ENCODE measurements at places on chromosomes 1 and 21.

GRCh38 chr1:29708381-29708780, 472.1 kb downstream of the PTPRU start:
- no peak for DNase-seq

DNA sequence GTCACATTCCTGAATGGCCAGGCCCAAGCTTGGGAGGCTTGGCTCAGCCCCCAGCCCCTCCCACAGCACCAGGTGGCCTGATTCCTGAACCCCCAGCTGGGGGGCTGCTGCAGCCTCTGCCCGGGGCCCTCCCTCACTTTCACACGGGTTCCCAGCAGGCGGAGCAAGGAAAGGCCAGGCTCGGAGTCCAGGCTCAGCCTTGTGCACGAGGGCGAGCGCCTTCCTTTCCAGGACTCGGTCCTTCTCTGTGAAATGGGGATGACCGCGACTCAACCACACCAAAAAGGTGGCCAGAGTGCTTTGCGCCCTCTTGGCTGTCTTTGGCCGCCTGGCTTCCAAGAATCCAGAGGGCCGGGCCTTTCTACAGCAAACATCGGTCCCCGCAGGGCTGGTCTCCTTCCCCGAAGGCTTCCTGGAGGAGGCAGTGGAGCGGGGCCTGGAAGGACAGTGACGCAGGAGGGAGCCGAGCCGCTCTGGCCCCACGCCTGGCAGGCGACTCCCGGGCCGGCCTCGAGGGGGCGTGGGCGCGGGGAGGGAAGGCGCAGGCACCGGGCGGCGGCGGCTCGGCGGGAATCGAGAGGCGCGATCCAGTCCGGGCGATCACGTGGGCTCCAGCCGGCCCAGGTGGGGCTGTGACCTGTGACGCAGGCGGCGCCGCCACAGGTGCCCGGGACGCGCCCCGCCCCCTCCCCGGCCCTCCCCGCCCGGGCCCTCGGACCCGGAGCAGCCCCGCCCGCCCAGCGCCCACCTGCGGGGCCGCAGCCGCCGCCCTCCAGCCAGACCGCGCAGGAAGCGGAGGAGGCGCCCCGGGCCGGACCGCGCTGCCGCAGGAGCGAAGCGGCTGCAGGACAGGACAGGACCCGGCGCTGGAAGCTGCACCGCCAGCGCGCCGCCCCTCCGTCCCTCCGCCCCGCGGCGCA, at the start of gene ARHGEF16:
Gene ARHGEF16 (plus strand): TSS at position 775 of the 920 bp plus-strand sequence. CDS start 8,420 bp downstream, outside the sequence.
- DNase-seq: no peak

GRCh38 chr1:67840449-67840848, 7.2 kb upstream of the GNG12 start:
- no peak for DNase-seq

DNA sequence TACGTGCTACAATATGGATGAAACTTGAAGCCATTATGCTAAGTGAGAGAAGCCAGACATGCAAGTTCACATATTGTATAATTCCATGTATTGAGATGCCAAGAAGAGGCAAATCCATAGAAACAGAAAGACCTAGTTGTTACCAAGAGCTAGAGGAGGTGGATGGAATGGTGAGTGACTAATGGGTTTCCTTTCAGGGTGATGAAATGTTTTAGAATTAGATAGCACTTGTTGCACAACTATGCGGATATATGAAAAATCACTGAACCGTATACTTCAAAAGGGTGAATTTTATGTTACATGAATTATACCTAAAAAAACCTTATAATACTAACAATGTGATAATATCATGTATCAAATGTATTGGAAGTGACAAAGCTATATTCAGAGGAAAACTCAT, 18.1 kb downstream of the EPHA10 start:
- no peak for DNase-seq

GRCh38 chr1:33088119-33088906, 7.4 kb downstream of the AZIN2 start:
- no peak for DNase-seq

DNA sequence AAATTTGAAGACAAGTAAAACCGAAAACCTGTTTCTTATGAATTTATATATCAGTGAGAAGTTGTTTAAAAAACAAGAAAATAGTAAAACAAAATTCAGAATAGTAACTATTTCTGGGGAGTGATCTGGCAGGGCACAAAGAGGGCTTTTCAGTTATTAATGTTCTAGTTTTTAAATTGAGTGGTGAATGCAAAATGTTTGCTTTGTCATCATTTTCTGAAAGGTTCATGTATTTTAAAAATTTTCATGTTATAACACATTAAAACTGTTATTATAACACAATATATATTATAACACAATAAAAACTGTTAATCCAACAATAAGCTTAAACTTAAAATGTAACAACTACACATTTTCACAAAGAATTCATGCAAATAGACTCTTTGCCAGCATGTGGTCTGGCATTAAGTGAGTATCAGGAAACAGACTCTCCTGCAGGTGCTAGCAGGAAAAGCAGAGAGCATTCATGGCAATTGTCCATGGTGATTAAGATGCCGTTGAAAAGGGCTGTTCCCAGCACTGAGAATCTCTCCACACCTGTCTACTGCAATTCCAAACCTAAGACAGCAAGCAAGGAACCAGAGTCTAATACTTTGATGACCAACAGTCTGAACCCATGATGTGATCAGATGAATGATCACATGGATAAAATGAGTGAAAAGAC, 204.9 kb downstream of the TBX15 start:
- DNase-seq: no peak

DNA sequence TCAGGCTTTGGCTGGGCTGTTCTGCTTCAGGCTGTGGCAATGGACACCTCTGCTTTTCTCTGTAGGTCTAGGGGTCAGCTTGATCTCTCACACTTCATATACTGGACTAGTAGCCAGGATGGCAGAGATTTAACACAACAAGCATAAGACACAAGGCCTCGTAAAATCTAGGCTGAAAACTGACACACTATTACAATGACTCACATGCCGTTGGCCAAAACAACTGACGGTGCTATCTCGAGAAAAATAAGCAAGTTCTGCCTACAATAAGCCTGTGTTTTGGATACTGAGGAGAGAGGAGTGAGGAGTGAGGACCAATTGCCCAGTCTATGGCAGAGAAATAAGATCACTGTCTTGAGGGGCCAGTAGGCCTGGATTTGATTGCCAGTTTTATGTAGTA, 840.7 kb upstream of the ADAMTS5 start:
- DNase-seq: no peak

DNA sequence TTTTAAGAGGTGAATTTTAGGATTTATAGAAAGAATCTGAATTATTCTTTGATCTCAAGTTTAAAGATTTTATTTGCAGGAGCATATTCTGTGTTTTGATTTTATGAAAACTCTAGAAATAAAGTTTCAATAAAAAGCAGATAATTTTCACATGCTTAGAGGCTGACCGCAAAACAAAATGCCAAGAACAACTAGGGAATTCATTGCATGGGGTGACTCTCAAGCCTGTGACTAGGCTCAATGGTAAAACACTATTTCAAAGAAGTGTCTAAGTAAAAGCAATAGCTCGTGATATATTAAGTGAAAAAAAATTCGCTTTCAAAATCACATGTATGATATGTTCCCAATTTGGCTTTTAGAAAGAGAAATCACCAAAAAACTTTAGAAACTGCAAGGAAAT, 49.6 kb downstream of the RPL5 start:
- DNase-seq: no peak

DNA sequence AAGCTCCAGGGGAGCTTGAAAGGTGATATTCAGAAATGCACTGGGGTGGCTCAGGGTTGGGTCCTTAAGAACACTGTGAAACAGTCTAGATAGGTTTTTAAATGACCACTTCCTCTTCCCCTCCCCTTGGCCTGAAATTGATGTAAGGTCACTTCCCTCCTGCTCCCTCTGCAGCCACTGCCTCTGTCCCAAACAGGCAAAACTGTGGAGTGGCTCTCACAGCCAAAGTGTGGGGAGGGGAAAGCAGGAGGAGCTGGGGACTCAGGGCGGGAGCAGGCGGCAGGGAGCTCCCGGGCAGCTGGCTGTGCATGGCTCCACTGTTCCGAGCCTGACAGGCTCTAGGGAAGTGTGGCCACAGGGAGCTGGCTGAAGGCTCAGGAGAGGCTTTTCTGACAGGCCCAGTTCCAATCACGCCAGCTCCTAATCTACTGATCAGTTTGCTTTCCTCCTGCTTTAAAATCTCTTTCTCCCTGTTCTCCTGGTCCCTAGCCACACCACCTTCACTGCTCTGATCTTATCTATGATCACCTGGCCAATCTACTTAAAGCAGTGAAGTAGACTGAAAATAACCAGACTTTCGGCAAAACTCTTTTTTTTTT, 5.1 kb upstream of the CSRP1 start:
- DNase-seq: no peak

- DNase-seq: no peak
These were observed 20.0 kb upstream of the LAMC1 start for GRCh38 chr1:183003203-183003602.

DNA sequence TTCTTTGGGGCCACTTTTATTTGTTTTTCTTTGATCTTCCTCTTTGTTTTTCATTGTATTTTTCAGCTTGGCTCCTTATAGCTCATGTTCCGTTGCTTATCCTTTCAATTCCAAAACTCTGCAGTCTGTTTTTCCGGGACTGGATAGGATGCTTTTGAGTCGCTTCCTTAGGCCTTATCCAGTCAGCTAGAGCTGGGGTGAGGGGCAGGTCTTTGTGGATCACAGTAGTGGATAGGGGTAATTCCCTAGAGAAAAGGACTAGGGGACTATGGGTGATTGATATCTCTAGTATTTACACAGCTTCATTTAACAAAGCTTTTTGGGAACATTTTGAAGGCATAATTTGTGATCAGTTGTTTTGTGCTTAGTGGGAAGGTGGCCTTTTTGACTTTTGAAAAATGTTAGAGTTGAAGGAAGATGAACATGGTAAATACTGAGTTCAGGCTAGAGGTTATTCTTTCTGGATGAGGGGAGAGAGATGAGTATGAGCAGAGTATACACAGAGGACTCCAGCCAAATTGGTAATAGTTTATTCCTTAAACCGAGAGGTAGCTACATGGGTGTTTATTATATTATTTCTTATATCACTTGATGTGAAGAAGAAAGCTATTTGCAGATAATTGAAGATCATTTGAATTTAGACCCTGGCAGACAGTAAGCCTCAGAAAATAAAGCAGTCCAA, 22.5 kb downstream of the CEP350 start:
- no peak for DNase-seq

DNA sequence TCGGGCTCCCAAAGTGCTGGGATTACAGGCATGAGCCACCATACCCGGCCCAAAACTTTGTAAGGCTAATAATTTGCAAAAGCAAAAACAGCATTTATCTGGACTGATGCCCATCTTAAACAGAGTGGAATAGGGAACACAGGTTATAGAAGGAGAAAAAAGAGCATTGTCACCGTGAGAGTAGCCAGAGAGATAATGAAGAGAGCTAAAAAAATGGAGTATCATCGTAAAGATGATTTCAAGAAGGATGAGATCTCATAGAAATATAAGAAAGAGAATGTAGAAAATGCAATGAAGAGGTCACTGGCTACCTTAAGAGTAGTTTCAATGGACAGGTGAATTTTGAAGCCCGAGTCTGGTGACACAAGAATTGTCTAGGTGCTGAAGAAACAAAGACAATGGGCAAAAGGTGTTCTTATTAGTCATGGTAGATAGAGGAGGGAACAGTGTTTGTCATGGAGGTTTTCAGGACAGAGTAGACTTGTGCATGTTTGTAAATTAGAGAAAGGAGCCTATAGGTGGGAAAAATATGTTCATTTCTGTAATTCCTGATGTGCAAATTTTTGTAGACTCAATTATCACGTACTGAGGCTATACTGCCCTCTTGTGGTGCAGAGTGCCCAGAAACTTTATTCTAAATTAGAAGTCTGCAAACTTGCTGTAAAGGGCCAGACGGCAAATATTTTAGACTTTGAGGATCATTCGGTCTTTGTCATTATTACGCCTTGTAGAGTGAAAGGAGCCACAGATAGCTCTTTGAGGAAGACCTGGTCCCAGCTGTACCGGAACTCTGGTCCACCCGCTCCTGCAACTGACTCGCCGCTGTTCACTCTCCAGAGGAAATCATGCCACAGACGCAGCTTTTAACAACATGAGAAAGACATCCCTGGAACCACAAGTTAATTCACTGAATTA, 8.1 kb upstream of the TMEM183A start:
- peak; percentile 20 for DNase-seq

GRCh38 chr1:226654668-226655055, 84.4 kb downstream of the ITPKB start:
- no peak for DNase-seq

DNA sequence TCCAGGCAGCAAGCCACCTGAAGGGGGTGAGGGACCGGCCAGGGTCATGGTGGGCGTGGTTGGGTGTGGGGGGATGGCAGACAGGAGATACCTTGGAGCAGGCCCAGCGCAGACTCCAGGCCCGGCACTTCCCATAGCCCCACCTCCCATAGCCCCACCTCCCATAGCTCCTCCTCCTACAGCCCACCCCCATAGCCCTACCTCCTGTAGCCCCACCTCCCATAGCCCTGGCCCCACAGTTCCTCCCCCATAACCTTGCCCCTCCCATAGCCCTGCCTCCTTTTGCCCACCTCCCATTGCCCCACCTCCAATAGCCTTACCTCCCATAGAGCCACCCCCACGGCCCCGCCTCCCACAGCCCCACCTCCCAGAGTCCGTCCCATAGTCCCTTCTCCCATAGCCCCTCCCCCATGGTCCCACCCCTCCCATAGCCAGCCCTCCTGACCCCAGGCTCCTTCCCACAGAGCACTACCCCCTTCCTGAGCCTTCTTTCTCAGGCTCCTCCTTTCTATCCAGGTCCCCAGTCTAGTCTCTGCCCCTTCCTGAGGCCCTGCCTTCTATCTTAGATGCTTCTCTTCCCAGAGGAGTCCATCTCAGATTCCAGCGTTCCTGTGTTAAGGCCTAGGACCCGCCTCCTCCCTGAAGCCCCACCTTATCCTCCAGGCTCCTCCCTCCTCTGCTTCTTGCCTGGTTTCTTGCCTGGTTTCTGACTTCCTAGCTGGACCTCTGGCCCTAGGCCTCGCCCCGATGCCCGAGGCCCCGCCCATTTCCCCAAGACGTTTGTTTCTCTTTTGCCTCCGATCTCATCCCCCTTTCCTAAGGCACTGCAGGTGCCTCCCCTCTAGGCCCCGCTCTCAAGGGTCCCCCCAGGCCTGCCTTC, 46.8 kb downstream of the PTPRU start:
- no peak for DNase-seq

DNA sequence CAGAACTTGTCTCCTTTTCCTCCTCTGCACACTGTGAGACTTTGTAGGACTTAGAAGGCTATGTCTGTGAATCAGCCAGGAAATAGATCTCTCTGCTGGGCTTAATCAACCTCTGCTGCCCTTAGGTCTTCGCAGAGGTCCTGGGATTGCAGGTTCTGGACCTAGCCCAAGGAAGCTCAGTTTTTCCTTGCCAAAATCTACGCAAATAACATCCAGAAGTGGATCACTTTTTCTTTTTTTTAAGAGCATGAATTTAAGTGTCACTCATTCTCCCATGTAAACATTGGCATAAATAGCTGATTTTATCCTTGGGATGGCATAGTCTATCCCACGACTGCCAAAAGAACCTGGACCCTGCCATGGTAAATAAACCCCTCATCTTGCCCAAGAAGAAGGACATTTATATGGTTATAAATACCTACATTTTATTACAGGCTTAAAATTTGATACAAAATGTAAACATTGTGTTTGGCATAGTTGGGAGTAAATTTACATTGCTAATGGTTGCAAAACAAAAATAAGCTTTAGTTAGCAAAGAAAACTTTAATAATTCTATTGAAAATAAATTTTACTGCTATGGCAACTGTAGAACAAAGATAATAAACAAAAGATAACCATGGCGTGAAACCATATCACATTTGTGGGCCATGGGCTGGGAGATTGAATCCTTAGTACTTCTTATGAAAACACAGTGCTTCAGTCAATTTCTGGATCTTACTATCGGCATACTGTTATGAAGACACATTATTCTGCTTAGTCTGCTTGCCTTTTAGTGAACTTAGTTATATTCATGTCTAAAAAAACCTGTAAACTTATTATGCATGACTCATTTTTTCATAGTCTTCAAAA, 24.5 kb upstream of the DISC1 start:
- no peak for DNase-seq

GRCh38 chr1:201748335-201748734, 80.6 kb upstream of the IPO9 start:
- DNase-seq: no peak
